Adrenal gland (tissue), 19 donors: ENCODE measurements at places on chromosomes 3 and 15. TPM values are rescaled to one million over a fixed set of nuclear protein-coding genes. Genes with fewer than 3 reads are reported as not detected.

The NSMCE3 gene
- total RNA-seq: 15.4 TPM

The RBP2 gene
- total RNA-seq: not detected

The KCNMB3 gene
- total RNA-seq: 2.3 TPM

The PLSCR5 gene
- total RNA-seq: not detected

The CCDC33 gene
- total RNA-seq: 0.11 TPM

The CFAP100 gene
- not detected for total RNA-seq

The EPHB3 gene
- 1.4 TPM for total RNA-seq

DNA sequence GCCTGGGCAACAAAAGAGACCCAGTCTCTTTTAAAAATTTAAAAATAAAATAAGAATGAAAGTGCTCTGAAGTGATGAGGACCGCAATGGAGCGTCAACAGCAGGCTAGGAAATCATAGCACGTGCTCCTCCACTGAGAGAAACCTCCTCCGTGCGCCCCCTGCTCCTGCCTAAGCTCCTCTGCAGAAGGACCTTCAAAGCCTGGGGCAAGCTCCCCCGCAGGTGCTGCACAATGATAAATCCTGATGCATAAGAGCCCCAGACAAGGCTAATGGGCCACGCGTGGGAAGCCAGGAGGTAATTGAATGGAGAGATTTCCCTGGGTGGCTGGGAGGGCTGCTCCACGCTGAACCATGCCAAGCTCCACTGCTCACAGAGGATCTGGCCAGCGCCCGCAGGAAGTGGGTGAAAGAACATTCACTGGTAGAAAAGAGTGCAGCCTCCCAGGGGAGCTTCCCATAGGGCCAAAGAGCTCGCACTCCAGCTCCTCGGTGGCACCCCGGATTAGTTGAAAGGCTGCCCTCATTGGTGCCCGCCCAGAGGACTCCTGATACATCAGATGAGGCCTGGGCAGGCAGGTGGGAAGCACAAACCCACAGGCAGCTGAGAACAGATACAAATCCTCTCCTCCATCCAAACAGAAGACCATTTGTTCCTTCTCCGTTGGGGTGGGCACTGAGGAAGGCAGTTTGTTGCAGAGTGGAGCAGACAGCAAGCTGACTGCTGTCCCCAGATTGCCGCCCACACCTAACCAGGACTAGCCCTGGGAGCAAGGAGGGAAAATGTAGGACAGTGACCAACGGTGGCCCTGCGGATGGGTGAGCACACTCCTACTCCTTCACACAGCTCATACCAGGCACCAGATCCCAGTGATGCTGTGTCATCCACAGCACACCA is 52.5 kb downstream of the CPN2 start:
- DNase-seq: no peak

DNA sequence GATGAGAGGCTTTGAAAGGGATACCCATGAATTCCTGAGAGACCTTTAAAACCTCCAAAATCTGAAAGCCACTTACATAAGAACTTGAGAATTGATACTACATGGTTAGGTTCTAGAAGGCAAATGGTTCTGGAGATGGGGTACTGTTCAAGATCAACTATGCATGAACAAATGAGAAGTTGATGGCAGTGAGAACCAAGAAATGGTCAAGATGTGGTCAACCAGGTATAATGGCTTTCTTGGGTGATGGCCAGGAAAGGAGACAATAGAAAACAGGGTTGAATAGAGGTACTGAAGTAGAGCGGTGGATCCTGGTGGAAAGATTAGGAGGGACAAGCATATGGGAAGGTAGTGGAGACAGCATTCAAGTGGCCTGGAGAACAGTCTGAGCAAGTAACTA is 200.4 kb downstream of the RBMS3 start:
- DNase-seq: no peak

DNA sequence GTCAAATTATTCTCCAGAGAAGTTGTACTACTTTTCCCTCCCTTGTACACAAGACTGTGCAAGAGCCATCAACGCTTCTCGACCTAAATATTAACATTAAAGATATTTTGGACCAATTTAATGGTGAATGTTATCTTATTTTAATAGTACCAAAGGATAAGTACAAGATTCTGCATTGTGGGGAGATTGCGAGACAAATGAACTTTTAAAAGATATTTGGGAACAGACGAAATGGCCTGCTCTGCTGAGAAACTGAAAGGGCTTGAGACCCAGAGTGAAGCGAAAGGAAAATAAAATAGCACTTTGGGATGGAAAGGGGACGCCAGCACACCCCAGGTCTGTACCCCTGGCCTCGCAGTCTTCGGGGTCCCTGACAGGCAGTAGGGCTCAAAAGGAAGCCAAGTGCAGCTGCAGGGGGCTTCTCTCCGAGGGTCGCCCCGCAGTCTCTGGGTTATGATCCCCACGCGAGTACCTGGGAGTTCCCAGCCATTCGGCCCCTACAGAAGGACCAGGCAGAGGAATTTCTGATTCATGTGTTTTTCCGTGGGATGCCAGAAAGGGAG is 97.6 kb upstream of the VGLL3 start:
- DNase-seq: no peak

DNA sequence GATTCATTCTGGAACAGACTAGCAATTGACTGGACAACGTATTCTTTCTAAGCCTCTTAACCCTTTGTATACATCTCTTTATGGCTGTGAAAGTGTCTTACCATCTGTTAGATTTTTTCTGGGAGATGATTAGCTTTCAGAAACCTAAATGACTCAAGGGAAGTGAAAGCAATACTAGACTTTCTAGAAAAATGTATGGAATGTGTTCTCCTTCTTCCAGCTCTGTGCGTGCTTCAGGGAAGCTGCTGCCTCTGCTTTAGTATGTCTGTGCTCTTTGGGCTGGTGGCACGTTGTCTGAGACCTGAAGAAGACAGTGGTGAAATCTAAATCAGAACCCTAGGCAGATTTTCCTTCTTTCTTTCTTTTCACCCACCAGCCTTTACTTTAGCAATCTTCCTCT is 89.5 kb downstream of the ITPR1 start:
- no peak for DNase-seq

DNA sequence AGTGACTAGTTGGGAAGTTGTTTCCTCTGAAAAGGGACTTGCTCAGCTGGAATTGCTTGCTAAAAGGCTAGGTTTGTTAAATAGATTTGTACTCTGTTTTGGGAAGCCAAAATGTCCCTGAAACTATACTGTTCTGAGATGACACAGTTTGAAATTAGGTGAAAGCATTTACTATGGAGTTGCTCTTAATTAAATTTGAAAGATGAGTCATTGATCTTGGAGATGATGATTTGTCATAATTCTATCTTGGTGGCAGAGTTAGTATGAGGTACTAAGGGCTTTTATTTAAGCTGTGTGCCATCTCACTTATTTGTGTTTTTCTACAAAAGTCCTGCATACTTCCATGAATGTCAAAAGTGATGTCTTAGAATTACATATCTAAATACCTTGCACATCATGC is 320.9 kb downstream of the PTPRG start:
- no peak for DNase-seq

DNA sequence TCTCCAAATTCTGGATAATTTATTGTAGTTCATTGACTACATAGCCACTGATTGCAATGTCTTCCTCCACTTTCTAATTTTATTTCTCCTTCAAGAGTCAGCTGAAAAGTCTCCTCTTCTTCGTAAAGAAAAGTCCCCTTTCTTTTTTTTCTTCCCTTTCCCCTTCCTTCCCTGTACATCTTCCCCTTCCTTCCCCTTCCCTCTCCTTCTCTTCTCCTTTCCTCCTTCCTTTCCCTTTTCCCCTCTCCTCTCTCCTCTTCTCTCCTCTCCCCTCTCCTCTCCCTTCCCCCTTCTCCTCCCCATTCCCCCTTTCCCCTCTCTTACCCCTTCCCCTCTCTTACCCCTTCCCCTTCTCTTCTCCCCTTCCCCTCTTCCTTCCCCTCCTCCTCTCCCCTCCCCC is 8.8 kb upstream of the MGA start:
- DNase-seq: no peak

GRCh38 chr3:32238453-32239306 is at the start of gene CMTM8:
Gene CMTM8, plus strand, starts transcription at chr3:32238680. Its CDS starts 293 bp downstream, at chr3:32238973.
- peak; percentile 49 for DNase-seq

DNA sequence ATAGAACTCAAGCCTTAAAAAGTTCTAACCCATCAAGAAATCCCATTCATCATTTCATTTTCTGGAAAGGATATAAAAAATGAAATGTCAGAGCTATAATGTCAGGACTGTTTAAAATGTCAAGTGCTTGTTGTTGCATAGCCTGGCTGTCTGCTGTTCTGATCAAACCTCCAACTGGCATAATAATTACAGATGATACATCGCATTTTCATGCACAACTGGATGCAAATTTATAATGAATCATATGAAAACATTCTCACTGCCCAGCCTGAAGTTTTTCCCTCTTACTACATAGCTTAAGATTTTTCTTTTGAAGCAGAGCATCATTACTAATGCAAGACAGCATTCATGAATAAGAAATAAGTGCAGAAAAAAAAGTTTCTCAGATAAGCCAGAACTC is 46.5 kb downstream of the GUCA1C start:
- DNase-seq: no peak

DNA sequence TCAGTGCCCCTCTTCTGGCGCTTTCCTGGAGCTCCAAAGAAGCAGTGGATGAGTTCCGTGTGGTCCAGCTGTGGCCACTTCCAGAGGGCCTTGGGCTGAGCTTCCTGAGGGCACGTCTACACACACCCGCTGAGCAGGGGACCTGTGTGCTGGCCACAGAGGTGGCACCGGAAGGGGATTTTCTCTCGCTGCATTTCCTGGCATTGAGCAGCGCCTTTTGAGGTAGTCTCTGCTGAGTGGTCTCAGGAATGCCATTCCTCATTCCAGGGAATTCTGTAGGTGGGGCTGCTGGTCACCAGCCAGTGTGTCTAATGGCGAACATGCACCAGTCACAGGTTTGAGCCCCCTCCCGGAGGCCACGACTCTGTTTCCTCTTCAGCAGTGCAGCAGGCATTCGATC is 48.1 kb downstream of the AMOTL2 start:
- no peak for DNase-seq

- no peak for DNase-seq
Measured at GRCh38 chr15:62545467-62546227, 380.6 kb upstream of the C2CD4B start.

DNA sequence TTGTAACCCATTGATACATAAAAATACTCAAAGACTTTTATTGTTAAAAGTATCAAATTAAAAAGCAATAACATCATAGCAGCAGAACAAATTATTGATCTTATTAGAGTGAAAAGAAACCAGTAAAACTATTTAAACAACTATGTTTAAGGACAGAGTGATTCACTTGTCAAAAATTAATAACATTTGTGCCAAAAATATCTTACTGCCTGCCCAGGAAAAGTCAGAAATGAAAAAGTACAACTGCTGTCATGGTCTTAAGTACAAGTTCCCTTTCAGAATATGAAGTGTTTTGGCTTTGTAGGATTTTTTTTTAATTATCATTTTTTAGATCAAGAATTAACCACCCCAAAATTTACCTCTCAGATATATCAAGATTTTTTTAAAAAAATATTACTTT is 3.4 kb downstream of the IFT57 start:
- DNase-seq: no peak

GRCh38 chr3:141648055-141648910 is 89.8 kb upstream of the RNF7 start:
- DNase-seq: no peak
